Activated CD8-positive, alpha-beta T cell treated with anti-CD3 and anti-CD28 coated beads for 36 hours (primary cell): ENCODE measurements at places on chromosomes 3 and 15. TPM values are rescaled to one million over a fixed set of nuclear protein-coding genes. Genes with fewer than 3 reads are reported as not detected.

ARL8B gene
- 33.9 TPM for total RNA-seq

WDR49 gene
- total RNA-seq = 0.29 TPM

SLC24A5 gene
- total RNA-seq = not detected

CELF6 gene
- total RNA-seq = 0.20 TPM

RGMA gene
- not detected for total RNA-seq

FOXB1 gene
- 0.36 TPM for total RNA-seq

DNA sequence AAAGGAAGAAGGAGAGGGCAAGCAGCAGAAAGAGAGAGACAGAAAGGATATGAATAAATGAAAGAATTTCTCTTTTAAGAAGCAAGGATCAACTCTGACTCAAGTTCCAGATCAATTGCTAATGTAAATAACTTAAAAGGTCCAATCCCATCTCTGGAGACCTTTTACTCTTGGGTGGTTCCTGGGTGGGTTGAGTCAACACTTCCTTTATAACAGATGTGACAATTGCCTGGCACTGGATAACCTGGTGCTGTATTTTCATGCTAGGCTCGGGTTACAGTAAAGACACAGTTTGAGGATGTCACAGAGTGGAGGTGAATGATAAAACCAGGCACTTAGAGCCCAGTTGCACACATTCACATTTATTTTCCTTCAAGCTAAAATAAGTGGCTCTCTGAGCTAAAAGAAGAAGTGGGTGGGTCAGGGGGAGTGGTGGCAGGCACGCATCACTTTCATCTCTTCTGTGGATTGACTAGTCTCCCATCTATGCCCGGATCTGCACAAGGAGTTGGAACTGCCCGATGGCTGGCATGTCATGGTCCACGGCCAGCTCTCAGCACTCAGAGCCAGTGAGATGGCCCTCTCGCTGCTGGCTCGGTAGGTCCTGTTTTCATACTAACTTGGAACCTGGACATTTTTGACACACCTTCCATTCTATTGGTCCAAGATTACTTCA lies 465.8 kb downstream of the FOXP1 start:
- no peak for DNase-seq

GRCh38 chr15:36130641-36131310 lies 448.6 kb upstream of the CDIN1 start:
- no peak for DNase-seq

DNA sequence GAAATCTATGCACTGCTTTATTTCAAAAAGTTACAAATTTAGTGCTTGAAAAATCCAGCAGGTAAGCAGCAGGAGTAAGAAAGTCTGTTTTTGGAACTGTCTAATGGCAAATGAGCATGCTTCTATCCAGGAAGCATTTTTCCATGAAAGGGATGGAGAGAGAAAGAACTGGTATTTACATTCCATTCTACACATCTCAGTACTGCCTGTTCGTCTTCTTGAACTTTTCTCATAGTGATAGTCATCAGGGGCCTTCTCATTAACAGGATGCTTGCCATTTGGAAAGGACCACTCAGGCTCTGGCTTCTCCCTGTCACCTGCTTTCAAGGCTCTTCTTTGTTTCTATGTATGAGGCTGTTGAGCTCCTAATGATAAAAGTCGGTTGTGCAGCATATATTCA lies 267.3 kb upstream of the IL12A start:
- no peak for DNase-seq

- DNase-seq = no peak
Observed at GRCh38 chr3:49277383-49277775, 347 bp upstream of the C3orf62 start.

- no peak for DNase-seq
Observed at GRCh38 chr3:128282380-128283196, 129.3 kb downstream of the EEFSEC start.

- DNase-seq = no peak
Observed at GRCh38 chr3:127040216-127040615, 57.3 kb downstream of the PLXNA1 start.

DNA sequence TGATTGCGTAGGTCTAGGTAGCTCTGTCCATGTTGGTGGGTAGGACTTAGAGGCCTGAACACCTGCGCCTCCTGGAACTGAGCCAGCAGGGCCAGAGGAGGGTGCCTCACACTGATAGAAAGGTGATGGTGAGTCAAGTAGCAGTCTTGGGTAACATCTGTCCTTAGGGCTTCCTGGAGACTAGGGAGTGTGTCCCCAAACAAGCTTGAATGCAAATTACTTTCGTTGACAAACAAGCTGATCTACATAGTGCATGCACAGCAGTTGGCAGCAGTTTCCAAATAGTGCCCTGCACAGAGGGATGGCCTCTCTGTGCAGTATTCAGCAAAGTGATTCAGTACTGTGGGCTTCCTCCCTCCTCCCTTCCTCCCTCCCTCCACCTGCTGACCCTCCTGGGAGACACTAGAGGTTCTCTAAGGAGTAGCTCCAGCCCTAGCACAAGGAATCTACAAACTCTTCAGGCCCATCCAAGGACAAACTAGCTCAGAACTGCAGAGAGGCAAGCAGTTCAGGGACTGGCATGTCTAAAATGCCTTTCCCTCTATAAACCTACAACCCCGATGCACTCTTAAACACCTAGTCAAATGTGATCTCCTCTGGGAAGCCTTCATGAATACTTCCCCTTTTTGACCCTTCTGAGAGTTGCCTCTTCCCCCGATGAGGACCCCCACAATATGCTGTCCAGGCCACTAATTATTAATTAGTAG lies 61.0 kb downstream of the TLE3 start:
- no peak for DNase-seq

DNA sequence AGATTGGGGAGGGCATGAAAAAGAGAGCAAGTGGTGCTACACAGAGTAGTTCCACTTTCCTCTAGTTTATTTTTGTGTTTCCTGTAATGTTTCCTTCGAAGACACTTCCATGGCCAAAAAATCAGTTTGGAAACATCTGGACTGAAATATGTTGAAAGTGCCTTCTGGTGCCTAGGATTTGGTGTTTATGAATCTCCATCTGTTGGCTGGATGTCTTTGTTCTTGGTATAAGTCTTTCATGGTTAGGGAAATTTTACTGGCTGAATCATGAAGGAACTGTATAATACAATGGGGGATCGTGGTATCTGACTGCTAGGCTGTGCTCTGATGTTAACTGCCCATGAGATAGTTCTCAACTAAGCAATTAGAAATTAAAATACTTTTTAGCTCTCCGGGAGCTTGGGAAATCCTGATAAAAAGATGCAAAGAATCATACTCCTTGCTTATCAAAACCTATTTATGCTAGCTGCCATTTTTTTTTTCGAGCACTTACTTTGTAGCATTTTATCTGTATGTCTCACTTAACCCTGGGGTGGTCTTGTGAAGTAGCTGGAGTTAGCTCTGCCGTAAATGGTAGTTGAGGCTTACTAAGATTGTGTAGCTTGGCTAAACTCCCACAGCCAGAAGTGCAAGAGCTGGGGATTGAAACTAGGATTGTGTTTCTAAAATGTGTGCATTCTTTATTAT lies 21.9 kb downstream of the AKAP13 start:
- DNase-seq = no peak

GRCh38 chr3:131796558-131797198 lies 238.1 kb downstream of the CPNE4 start:
- DNase-seq = peak; percentile 12
